ENCODE measurements at places on chromosomes 5 and 9. TPM values are rescaled to one million over a fixed set of nuclear protein-coding genes. Genes with fewer than 3 reads are reported as not detected.

GRCh38 chr5:92885950-92886349 lies 695.1 kb downstream of the NR2F1-AS1 start:
- DNase-seq, result no peak
- no peak overlapping the region for H3K27ac ChIP-seq
- no peaks in the 10 kb centered on the region for H3K27me3 ChIP-seq
- H3K4me1 ChIP-seq, result no peaks in the 10 kb centered on the region

DNA sequence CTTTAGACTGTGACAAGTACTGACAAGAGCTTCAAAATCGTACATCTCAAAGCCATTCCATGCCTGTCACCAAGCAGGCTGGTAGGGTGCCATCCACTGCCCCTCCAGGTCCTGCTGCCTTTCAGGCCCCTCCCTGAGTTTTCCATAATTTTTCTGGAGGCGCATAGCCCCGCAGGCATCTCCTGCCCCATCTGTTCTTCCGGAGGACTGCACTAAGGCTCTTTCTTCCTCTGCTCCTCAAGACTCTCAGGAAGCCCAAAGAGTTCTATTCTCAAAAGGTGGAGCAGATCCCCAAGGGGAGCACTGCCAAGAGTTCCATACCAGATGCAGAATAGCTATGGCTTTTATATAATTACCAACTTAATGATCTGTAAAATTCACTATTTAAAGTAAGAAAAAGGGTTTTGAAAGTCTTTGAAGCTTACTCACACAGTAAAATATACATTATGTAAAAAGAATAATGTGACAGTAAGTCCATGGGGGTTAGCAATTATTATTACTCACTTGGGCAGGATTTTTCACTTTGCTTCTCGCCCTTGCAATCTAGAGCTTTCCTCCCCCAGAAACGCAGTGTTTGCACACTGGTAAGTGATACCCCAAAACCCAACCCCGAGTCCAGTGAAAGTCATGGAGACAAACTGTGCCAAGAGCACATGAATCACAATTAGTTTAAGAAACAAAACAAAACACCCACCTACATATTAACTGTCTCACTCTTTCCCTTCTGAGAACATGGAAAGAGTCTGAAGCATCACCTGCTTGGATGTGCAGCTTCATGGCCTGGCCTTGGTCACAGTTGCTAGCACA lies 114.1 kb upstream of the DAPK1 start:
- DNase-seq, result no peak
- H3K27me3 ChIP-seq, result no peaks in the 10 kb centered on the region
- H3K27ac ChIP-seq, result no peak overlapping the region
- no peak overlapping the region for H3K4me3 ChIP-seq

- H3K4me1 ChIP-seq, result no peaks in the 10 kb centered on the region
- no peaks in the 10 kb centered on the region for H3K36me3 ChIP-seq
- no peak overlapping the region for H3K27ac ChIP-seq
- no peak for DNase-seq
Measured at GRCh38 chr5:170403675-170404074, 14.5 kb upstream of the KCNMB1 start.

- DNase-seq, result no peak
- H3K27me3 ChIP-seq, result no peaks in the 10 kb centered on the region
- peaks cover 99% of the 10 kb centered on the region for H3K4me1 ChIP-seq
- H3K27ac ChIP-seq, result peak overlapping the region; percentile 86
- H3K4me3 ChIP-seq, result no peak overlapping the region
Measured at GRCh38 chr9:134338394-134339182, 12.3 kb downstream of the RXRA start.

DNA sequence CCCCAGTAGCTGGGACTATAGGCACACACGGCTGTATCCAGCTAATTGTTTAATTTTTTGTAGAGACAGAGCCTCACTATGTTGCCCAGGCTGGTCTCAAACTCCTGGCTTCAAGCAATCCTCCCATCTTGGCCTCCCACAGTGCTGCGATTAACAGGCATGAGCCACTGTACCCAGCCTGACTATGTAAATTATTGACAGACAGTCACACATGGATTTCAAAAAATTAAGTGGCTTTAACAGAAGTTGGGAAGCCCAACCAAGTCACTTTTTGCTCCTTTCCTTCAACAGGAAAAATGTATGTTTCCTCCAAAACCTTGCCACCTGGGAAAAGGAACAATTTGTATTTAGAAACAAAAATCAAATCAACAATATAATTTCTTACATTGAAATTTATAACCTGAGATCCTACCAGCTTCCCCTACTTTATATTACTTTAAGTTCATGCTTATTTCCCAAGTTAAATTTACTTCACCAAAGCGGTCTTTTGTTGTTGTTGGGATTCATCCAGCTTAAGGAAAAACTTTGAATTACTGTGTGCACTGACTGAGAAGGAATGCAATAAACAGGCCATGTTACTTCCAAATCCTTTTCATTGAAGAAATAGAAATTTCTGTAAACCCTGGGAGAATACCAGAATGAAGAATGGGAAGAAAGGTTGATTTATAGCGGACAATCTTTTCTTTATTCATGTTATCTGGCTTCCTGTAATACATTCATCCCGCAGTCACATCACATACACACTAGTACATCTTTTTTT lies 8.6 kb downstream of the PCA3 start:
- H3K27me3 ChIP-seq, result no peaks in the 10 kb centered on the region
- no peaks in the 10 kb centered on the region for H3K4me1 ChIP-seq
- H3K4me3 ChIP-seq, result no peak overlapping the region
- no peak overlapping the region for H3K27ac ChIP-seq
- H3K36me3 ChIP-seq, result no peaks in the 10 kb centered on the region

- no peak for DNase-seq
- H3K27ac ChIP-seq, result peak overlapping the region; percentile 80
- peaks cover 90% of the 10 kb centered on the region for H3K4me1 ChIP-seq
Measured at GRCh38 chr9:131709771-131710431, 30.0 kb downstream of the RAPGEF1 start.

DNA sequence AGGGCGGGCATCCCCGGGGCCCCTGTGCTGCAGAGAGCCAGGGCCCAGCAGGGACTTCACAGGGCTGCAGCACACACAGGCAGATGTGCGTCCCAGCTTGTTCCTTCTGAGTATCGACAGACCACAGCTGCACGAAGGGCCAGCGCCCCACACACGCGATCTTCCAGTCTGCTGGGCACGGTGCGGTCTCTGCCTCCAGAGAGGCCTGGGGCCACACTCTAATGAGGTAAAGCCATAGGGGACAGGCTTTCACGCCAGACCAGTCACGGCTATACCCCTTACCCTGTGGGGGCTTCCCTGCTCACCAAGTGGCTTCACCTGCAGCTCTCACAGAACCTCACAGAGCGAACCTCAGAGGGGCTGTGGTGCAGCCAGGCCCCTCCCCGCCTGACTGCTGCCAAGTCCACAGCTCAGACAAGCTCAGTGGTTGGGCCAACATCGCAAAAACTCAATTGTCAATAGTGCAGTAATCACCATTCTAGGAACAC lies 82.2 kb downstream of the SHB start:
- no peaks in the 10 kb centered on the region for H3K27me3 ChIP-seq
- DNase-seq, result no peak
- H3K36me3 ChIP-seq, result no peaks in the 10 kb centered on the region
- H3K4me3 ChIP-seq, result no peak overlapping the region
- no peak overlapping the region for H3K27ac ChIP-seq
- H3K4me1 ChIP-seq, result peaks cover 19% of the 10 kb centered on the region

- peaks cover 38% of the 10 kb centered on the region for H3K36me3 ChIP-seq
- no peaks in the 10 kb centered on the region for H3K27me3 ChIP-seq
- DNase-seq, result no peak
- H3K4me1 ChIP-seq, result no peaks in the 10 kb centered on the region
Measured at GRCh38 chr5:78958672-78959445, 26.3 kb downstream of the ARSB start.

DNA sequence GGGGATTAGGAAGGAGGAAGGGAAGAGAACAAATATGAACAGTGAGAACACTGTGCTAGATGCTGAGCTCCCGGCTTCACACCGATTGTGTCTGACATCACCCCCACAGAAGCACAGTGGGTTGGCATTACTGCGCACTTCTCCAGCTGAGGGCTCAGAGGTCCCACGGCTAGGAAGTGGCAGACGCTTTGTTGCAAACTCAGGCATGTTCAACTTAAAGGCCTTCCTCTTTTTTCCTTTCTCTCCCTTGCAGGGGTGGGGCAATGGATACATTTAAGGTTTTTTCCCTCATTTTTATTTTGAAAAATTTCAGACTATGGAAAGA lies 15.5 kb upstream of the SHB start:
- DNase-seq, result peak; percentile 70
- no peaks in the 10 kb centered on the region for H3K27me3 ChIP-seq
- H3K36me3 ChIP-seq, result no peaks in the 10 kb centered on the region
- H3K4me1 ChIP-seq, result peaks cover 28% of the 10 kb centered on the region
- H3K27ac ChIP-seq, result no peak overlapping the region

GRCh38 chr9:89664010-89664409 lies 59.2 kb downstream of the GADD45G start:
- H3K27ac ChIP-seq, result no peak overlapping the region
- no peak overlapping the region for H3K4me3 ChIP-seq
- DNase-seq, result no peak
- H3K36me3 ChIP-seq, result no peaks in the 10 kb centered on the region
- peaks cover 15% of the 10 kb centered on the region for H3K4me1 ChIP-seq

GRCh38 chr9:77916410-77916819 lies 115.2 kb downstream of the GNAQ start:
- no peak overlapping the region for H3K4me3 ChIP-seq
- peak overlapping the region; percentile 39 for H3K27ac ChIP-seq
- peaks cover 17% of the 10 kb centered on the region for H3K4me1 ChIP-seq

Gene MORN5
- not detected for total RNA-seq

Gene RIC1
- 68.7 TPM for total RNA-seq

Gene OGN
- 0.98 TPM for total RNA-seq

Gene POLR1E
- total RNA-seq, result 18.0 TPM

Gene AUH
- 25.1 TPM for total RNA-seq

All from spleen (tissue), 13 donors.